ENCODE measurements at places on chromosomes 7 and 10.

GRCh38 chr10:100670828-100671479 lies 74.4 kb upstream of the PAX2 start:
- no peak for DNase-seq

DNA sequence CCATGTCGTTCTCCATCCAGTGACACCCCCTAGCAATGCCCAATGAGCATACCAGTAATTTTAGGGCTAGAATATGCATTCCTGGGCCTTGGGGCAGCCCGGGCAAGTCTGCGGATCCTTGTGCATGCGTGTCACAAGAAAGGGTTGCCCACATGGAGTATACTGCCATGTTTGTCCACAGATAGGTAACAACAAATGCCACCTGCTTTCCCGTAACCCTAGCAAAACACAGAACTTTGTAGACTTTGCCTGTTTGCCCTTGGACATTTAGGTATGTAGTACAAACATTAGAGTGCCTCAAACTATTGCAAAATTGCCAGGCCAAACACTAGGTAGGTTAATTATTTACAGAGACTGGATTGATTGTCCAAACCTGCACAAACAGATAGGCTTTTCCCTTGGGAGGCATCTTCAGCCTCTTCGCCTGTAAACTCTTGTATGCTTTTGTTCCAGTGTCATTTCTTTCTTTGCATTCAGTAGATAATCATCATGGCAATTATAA lies 117.0 kb downstream of the ADCY1 start:
- DNase-seq: no peak

DNA sequence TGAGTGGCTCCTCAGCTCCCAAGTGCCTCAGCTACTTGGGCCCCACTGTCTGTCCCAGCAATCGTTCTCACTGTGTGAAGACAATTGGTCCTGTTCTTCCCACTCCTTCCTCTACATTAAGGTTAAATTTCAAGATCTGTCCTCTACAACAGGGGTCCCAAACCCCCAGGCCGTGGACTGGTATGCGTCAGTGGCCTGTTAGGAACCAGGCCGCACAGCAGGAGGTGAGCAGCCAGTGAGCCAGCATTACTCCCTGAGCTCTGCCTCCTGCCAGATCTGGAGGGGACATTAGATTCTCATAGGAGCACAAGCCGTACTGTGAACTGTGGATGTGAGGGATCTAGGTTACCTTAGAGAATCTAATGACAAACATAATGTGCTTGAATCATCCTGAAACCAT lies 376.9 kb upstream of the FZD8 start:
- no peak for DNase-seq

- DNase-seq: no peak
Observed at GRCh38 chr7:157007470-157008066, 2.9 kb downstream of the MNX1 start.
